ENCODE measurements at places on chromosomes 2 and 18. TPM values are rescaled to one million over a fixed set of nuclear protein-coding genes. Genes with fewer than 3 reads are reported as not detected.

Gene RNF125
- 19.3 TPM for total RNA-seq

Gene IL18RAP
- not detected for total RNA-seq

Gene DPYSL5
- total RNA-seq = 3.5 TPM

Gene ANKAR
- total RNA-seq = 4.9 TPM

Gene VIT
- not detected for total RNA-seq

Gene CYP1B1
- total RNA-seq = 9.4 TPM

Gene TAF4B
- 7.2 TPM for total RNA-seq

Data from endodermal cell (in vitro differentiated cells).